H7 (cell line): ENCODE measurements at places on chromosomes 7 and 10.

GRCh38 chr7:151110236-151110940 is 24.1 kb downstream of the AGAP3 start:
- no peak for DNase-seq

DNA sequence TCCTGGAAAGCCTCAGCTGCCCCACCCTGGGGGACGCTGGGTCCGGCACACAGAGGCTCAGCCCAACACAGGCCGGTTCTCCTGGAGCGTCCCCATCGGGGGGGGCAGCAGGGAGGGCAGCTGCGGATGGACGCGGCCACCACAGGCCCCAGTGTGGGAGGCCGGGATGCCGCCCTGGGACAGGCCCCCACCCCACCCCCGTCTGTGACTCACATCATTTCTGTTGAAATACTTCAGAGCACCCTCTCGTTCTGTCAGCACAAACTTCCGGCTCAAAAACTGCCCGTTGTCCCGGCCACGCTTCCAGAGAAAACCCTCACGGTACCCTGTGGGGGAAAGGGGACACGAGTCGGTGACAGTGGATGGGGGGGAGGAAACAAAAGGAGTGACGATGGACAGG is 28.5 kb downstream of the GET4 start:
- DNase-seq, result no peak

DNA sequence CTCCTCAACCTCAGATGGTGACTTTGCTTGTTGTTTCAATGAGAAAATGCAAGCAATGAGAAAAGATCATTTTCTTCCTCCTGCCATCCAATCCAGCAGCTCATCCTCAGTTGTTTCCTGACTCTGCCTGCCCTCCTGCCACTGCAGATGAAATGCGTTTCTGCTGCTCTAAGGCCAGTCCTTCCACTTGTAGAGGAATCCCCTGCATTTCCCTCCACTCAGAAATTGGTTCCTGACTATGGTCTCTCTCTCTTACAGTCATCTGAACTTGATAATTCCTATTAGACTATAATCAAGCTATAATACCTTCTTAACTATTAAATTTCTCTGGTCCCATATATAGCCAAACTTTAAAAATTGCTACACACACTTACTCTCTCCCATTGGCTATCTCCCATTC is 14.4 kb downstream of the ITGA8 start:
- no peak for DNase-seq

DNA sequence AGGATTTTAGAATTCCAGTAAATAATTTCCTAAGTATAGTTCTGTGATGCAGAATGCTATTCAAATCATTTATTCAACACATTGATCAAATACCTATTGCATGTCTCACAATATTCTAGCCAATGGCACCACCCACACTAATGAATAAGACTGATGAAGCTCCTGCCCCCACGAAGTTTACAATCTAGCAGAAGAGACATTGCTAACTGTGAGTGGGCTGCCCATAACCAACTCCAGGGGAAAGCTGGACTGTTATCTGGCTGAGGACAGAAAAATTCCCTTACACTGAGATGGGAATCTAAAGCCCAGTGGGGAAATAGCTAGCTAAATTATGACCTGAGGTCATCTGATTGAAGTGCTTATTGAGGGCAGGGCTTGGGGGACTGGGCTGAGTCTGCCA is 128.8 kb upstream of the LYZL2 start:
- DNase-seq, result no peak

GRCh38 chr7:68730194-68730593 is 868.1 kb upstream of the AUTS2 start:
- no peak for DNase-seq

GRCh38 chr7:2515424-2516193 is 4.0 kb upstream of the LFNG start:
- no peak for DNase-seq

DNA sequence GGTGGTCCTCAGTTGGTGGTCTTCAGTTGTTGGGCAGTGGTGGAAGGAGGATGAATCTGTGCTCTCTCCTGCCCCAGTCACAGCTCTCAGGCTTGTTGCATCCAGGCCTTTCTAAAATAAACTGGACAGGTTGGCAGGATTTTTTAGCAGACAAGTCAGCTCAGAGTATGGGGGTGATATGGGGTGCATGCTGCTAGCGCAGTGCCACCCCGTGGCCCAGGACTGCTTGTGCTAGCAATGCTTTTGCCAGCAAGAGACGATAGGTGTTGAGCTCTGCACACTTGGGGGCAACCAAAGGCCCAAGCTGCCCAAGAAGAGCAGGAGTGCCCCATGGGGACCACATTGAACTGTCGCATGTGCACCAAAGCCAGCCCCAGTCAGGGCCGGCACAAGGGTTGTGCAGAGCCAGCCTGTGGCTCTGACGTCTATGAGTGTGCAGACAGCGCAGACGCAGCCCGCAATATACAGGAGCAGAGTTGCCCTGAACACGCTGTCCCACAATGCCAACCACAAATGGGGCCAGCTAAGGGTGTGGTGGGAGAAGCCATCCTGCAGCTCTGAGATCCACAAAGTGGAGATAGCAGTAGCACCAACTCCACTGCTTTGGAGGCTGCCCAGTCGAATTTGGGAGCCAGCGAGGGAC is 49.8 kb upstream of the PDSS1 start:
- no peak for DNase-seq

DNA sequence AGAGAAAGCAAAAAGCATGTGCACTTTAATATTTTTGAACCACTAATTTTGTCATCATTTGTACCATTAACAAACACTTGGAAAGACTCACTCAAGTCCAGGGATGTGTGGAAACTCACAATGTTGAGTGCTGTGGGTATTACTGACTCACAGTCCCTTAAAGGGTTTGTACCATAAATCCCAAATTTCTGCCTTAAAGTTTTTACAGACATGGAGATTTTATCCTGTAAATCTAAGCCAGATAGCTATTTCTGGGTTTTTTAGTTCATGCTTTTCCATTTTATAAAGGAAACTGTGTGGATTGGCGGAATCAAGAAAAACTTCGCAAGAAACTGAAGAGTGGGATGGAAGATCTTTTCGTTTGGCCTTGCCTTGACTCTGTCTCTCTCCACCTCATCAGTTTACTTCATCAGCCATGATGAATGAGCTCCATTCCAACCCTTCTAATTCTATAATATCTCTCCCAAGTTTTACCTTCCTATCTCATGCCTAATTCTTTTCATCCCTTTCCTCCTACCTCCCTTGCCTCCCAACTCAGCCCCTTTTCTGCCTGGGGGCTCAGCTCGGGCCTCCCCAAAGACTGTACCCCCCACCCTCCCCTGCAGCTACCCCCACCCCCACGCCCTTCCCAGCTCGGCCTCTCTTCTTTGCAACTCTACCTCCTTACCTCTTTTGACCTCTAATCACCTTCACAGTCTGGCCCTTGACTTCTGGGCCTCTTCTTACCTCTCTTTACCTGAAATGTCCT is 218.5 kb upstream of the MKLN1 start:
- no peak for DNase-seq

DNA sequence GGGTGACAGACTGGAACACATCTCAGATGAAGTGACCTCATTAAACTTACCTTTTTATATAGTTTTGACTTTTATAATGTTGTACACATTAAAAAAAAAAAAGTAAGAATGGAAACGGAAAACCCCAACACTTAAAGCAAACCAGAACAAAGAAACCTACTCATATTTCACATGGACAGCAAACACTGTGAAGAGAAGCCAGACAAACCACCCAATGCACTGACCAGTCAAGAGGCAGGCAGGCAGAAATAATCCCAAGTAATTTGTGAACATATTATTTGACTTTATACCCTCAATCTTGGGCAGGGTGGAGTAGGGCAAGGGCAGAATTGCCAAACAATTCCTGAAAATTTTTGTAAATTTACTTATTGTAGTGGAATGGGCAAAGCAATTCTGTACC is 39.8 kb downstream of the WAPL start:
- no peak for DNase-seq
